ENCODE measurements at places on chromosomes 16 and 17.

GRCh38 chr17:30449480-30449879, 27.7 kb upstream of the GOSR1 start:
- ATAC-seq: no peak
- H3K4me3 ChIP-seq: no peak overlapping the region
- H3K27ac ChIP-seq: no peak overlapping the region
- no peaks in the 10 kb centered on the region for H3K4me1 ChIP-seq
- no peaks in the 10 kb centered on the region for H3K27me3 ChIP-seq
- H3K36me3 ChIP-seq: peaks cover 27% of the 10 kb centered on the region

GRCh38 chr16:16150117-16150877, 73.0 kb downstream of the ABCC6 start:
- no peaks in the 10 kb centered on the region for H3K4me1 ChIP-seq
- peaks cover 7% of the 10 kb centered on the region for H3K27me3 ChIP-seq
- H3K27ac ChIP-seq: no peak overlapping the region
- ATAC-seq: peak; percentile 37
- no peak overlapping the region for H3K4me3 ChIP-seq
- peaks cover 9% of the 10 kb centered on the region for H3K36me3 ChIP-seq

- peak overlapping the region; percentile 49 for H3K4me3 ChIP-seq
- peaks cover 88% of the 10 kb centered on the region for H3K4me1 ChIP-seq
- H3K27ac ChIP-seq: peak overlapping the region; percentile 67
Observed at GRCh38 chr16:68079626-68080344, 5.4 kb upstream of the NFATC3 start.

DNA sequence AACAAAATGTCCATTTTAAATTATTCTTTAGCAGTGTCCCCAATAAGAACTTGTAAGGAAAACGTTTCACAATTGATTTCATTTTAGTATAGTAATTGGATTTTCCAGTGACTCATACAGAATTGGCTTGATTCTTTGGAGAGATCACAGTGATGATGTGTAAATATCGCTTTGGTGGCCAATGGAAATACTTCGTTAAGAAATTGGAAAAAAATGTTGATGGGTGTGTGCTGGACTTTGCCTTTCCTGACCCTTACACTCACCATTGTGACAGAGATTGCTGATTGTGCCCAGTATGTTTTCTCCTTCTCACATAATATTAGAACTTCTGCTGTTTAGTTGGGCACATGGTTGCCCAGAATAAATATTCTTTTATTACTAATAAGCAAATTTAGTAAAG, 7.4 kb upstream of the EFCAB13 start:
- no peak overlapping the region for H3K4me3 ChIP-seq
- no peak overlapping the region for H3K27ac ChIP-seq
- ATAC-seq: no peak
- peaks cover 4% of the 10 kb centered on the region for H3K36me3 ChIP-seq
- no peaks in the 10 kb centered on the region for H3K27me3 ChIP-seq

- no peak for ATAC-seq
- no peak overlapping the region for H3K27ac ChIP-seq
- H3K36me3 ChIP-seq: peaks cover 13% of the 10 kb centered on the region
- peaks cover 6% of the 10 kb centered on the region for H3K4me1 ChIP-seq
- peaks cover 21% of the 10 kb centered on the region for H3K27me3 ChIP-seq
Observed at GRCh38 chr17:81821147-81821546, 11.9 kb downstream of the MCRIP1 start.

DNA sequence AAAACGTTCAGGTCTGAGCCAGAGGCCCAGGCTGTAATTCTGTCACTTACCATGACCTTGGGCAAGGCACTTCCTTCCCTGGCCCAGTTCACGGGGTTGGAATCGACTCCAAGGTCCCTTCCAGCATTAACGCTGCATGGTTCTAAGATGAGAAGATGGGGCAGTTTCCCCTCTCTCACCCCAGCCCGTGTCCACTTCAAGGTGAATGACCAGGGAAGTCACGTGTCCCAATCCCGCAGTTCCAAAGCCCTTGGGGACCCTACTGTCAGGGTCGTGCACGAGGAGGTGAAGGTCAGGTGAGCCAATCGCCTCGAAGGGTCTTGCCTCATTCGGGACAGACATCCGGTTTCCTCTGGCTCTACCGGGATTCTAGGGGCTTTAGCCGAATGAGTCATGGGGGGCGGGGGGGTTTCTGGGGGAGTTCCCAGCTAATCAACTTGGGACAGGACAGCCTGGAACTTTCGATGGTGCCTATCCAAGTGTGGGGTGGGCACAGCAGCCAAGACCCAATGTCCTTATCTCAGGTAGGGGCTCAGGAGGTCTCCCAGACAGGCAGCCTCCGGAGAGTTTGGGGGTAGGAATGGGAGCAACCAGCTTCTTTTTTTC, 762 bp upstream of the CSF3 start:
- H3K4me1 ChIP-seq: peaks cover 8% of the 10 kb centered on the region
- no peak for ATAC-seq
- no peak overlapping the region for H3K27ac ChIP-seq
- no peak overlapping the region for H3K4me3 ChIP-seq
- peaks cover 14% of the 10 kb centered on the region for H3K36me3 ChIP-seq

GRCh38 chr17:66967837-66968543, 3.5 kb downstream of the CACNG4 start:
- peaks cover 87% of the 10 kb centered on the region for H3K27me3 ChIP-seq
- H3K36me3 ChIP-seq: no peaks in the 10 kb centered on the region
- H3K4me1 ChIP-seq: peaks cover 6% of the 10 kb centered on the region
- H3K27ac ChIP-seq: no peak overlapping the region
- ATAC-seq: no peak

DNA sequence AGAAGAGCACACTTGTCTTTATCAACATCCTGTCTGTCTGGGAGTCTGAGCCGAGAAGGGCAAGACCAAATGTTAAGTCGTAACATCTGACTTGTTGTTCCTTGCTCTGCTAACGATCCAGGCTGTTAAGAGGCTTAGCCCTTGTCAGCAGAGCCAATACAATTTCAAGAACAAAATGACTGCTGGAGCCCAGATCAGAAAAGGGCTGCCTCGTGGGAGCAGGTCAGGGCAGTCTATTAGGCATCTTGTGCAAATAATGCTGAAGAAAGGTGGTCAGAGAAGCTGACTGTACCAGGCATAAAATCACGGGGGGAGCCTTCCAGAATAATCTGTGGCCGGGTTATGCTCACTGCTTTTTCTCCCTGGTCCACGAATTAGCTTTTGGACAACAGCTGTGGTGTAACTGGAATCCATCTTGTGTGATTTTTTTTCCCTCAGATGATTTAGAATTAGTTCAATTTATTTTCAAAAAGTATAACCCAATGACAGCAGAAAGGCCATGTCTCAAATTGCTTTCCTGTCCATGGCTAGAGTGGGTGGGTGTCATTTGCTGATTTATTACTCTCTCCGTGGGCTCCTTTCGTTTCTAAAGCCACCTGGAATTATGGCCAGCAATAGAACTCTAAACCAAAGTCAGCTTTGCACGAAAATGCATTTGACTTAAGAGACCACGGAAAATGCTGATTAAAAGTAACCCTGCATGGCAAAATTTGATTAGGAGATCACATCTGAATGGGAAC, 221.1 kb upstream of the HSBP1 start:
- no peak for ATAC-seq
- H3K27ac ChIP-seq: no peak overlapping the region
- peaks cover under 1% of the 10 kb centered on the region for H3K4me1 ChIP-seq
- H3K27me3 ChIP-seq: peaks cover 45% of the 10 kb centered on the region

GRCh38 chr16:11316331-11317015, 28.8 kb upstream of the RMI2 start:
- H3K36me3 ChIP-seq: no peaks in the 10 kb centered on the region
- H3K27ac ChIP-seq: no peak overlapping the region
- peaks cover 42% of the 10 kb centered on the region for H3K4me1 ChIP-seq
- H3K27me3 ChIP-seq: no peaks in the 10 kb centered on the region
- no peak overlapping the region for H3K4me3 ChIP-seq

GRCh38 chr16:11627292-11627663, 40.6 kb upstream of the LITAF start:
- no peak for ATAC-seq
- H3K4me1 ChIP-seq: peaks cover 50% of the 10 kb centered on the region
- no peak overlapping the region for H3K4me3 ChIP-seq
- no peak overlapping the region for H3K27ac ChIP-seq
- H3K36me3 ChIP-seq: peaks cover 4% of the 10 kb centered on the region

- no peak for ATAC-seq
- H3K36me3 ChIP-seq: peaks cover 6% of the 10 kb centered on the region
- no peak overlapping the region for H3K4me3 ChIP-seq
- H3K27ac ChIP-seq: peak overlapping the region; percentile 47
Observed at GRCh38 chr17:2138761-2139160, 83.9 kb downstream of the HIC1 start.

- H3K27me3 ChIP-seq: peaks cover 26% of the 10 kb centered on the region
- peak overlapping the region; percentile 85 for H3K27ac ChIP-seq
- H3K36me3 ChIP-seq: no peaks in the 10 kb centered on the region
- H3K4me1 ChIP-seq: peaks cover 63% of the 10 kb centered on the region
- peak overlapping the region; percentile 82 for H3K4me3 ChIP-seq
Observed at GRCh38 chr16:67245674-67246080, 1.6 kb downstream of the FHOD1 start.

GRCh38 chr17:732902-733720, 715 bp downstream of the TLCD3A start:
- H3K27ac ChIP-seq: peak overlapping the region; percentile 70
- H3K36me3 ChIP-seq: peaks cover under 1% of the 10 kb centered on the region
- ATAC-seq: peak; percentile 58
- H3K4me1 ChIP-seq: peaks cover 15% of the 10 kb centered on the region

DNA sequence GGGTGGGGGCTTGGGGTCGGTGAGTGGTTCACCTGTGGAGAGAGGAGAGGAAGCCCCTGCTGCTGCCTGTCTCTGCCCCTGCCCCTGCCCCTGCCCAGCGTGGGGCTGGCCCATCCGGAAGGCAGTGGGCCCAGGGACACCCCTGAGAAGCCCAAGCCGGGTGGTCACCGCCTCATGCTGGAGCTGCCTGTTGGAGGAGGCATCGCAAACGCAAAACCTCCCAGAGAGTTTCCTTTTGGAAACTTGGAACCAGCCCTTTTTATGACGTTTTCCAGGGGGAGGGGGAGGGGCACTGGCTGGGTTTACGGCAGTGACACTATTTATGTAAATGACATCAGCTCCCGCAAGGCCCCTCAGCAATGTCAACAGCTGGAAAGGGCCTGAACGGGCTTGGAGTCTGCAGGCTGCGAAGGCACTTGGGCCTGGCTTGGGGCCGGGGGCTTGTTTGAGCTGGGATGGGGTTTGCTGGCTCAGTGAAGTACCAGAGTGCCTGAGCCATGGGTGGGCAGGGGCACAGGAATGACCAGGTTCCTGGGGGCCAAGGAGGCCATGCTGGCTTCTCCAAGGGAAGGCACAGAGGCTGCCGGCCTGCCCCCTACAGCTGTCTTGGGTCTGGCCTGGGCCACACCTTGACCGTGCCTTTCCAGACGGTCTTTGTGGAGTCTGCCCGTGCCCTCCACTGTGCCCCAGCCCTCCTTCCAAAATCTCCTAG, 219.5 kb downstream of the NTN1 start:
- H3K36me3 ChIP-seq: no peaks in the 10 kb centered on the region
- peaks cover 26% of the 10 kb centered on the region for H3K4me1 ChIP-seq
- H3K4me3 ChIP-seq: peak overlapping the region; percentile 72
- no peaks in the 10 kb centered on the region for H3K27me3 ChIP-seq
- no peak for ATAC-seq

DNA sequence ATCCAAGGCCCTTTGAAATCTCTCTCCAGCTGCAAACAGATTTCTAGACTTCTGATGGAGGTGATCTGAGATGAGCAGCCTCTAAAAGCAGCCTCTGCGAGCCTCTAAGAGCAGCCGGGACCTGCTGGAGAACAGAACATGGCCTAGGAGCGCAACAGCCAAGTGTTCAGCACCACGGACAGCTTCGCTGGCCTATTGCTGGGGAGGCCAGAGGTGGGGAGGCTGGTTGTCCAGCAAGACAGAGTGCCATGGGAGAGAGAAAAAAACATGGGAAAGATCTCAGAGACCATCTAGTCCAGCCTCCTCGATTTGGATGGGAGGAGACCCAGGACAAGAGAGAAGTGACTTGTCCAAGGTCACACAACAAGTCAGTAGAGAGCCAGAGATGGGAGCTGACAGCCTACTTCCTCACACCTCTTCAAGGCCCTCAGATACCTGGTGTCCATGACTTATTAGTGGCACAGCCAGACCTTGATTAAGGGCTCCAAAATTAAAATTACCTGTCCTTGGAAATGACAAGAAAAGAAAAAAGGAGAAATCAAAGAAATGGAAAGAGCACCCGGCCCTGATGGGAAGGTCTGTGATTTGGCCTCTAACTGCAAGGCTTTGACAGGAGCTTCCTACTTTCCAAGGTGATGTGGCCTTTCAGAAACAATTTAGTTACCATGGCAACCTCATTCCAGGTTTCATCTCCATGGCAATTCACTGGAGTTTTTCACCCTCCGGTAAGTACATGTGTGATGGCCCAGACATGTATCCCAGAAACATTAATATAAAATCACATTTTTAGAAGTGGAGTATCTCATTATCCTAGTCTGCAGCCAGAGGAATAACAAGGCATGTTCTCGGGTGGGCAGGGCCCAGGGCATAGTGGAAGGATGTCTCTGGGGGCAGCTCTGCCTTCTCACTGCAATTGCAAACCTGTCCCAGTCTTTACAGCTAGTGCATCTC, 14.5 kb downstream of the RPRML start:
- no peak for ATAC-seq
- no peak overlapping the region for H3K27ac ChIP-seq
- H3K4me3 ChIP-seq: no peak overlapping the region
- H3K4me1 ChIP-seq: no peaks in the 10 kb centered on the region
- H3K36me3 ChIP-seq: peaks cover 47% of the 10 kb centered on the region

GRCh38 chr17:78002166-78002565, 43.7 kb downstream of the TNRC6C start:
- peaks cover 41% of the 10 kb centered on the region for H3K4me1 ChIP-seq
- no peak for ATAC-seq
- peaks cover 20% of the 10 kb centered on the region for H3K36me3 ChIP-seq
- H3K27ac ChIP-seq: no peak overlapping the region
- no peaks in the 10 kb centered on the region for H3K27me3 ChIP-seq
- no peak overlapping the region for H3K4me3 ChIP-seq

DNA sequence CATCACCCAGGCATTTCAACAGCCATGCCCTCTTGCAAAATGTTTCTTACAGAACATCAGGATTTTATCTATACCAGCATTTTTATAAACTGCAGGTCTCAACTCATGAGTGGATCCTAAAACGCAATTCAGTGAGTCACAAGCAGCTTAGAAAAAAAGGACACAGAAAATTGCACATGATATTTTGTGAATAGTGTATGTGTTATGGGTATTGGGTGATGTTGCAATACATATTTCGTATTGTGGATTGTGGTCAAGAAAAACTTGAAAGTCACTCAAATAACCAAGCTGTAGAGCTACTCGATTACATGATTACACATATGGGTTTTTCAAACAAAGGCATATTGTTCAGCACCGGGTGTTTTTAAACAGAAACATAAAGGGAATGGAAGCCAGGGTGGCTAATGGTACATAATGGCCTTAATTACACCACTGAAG, 1.4 kb downstream of the WIPI1 start:
- peaks cover 20% of the 10 kb centered on the region for H3K4me1 ChIP-seq
- H3K4me3 ChIP-seq: peak overlapping the region; percentile 88
- no peaks in the 10 kb centered on the region for H3K27me3 ChIP-seq
- H3K36me3 ChIP-seq: no peaks in the 10 kb centered on the region
- no peak overlapping the region for H3K27ac ChIP-seq

- H3K4me1 ChIP-seq: peaks cover 15% of the 10 kb centered on the region
- ATAC-seq: no peak
- no peak overlapping the region for H3K4me3 ChIP-seq
Observed at GRCh38 chr17:43027091-43028032, 2.3 kb downstream of the RND2 start.
